ENCODE measurements at places on chromosomes 5 and 9.

GRCh38 chr5:135460246-135461033, 8.3 kb upstream of the TIFAB start:
- no peak for DNase-seq

DNA sequence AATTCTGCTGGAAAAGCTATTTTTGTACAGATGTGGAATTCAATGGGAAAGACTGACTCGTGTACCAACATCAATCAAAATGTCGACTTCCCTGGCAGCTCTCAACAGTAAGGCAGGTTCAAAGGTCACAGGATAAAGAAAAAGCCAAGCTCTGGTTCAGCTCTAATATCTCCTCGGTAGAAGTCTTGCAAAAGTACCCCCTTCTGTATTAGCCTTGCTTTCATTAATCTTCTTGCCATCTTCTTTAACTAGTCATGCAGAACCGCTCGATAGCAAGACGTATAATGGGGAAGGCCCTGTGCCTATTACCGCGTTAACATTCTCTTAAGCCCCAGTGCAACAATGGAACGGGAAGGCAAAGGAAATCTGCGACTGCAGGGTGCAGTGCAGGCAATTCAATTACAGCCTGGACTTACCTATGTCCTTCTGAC, 201.2 kb downstream of the GAPVD1 start:
- DNase-seq: no peak

- peak; percentile 87 for DNase-seq
Measured at GRCh38 chr5:77143998-77144836, 57.1 kb upstream of the ZBED3 start.

DNA sequence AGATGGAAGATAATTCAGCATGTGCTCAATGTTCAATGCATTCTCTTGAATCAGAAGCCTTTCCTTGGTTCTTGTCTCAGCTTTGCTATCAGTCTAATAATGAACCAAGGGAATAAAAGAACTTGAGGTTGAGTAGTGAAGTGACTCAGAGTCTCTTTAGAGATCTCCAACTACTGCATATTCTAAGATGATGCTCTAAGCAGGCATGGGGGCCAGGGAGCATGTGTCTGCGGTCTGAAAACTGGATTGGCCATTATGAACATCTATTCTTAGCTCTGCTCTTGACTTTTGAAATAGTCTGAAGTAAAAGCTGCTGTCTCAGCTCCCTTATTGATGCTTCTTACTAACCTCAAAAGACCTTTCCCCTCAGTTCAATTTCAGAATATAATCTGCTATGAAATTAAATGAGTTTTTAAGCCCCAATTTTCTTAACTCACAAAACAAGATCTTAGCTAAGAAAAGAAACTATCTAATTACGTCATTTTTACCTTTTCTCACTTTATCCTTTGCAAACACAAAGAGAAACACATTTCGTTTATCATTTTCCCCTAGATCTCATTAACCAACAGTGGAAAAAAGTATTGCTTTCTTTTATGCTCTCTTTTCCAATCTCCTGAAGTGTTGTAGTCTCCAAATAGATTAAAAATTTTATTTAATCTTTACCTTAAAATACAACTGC, 44.8 kb downstream of the PLCXD3 start:
- DNase-seq: no peak

- DNase-seq: peak; percentile 34
Measured at GRCh38 chr5:127072861-127073846, at the start of gene C5orf63. Gene C5orf63 (minus strand): TSS chr5:127073502. CDS start chr5:127058995, 14,507 bp downstream.

- DNase-seq: peak; percentile 3
Measured at GRCh38 chr5:10233505-10233904, 16.2 kb downstream of the ATPSCKMT start.

DNA sequence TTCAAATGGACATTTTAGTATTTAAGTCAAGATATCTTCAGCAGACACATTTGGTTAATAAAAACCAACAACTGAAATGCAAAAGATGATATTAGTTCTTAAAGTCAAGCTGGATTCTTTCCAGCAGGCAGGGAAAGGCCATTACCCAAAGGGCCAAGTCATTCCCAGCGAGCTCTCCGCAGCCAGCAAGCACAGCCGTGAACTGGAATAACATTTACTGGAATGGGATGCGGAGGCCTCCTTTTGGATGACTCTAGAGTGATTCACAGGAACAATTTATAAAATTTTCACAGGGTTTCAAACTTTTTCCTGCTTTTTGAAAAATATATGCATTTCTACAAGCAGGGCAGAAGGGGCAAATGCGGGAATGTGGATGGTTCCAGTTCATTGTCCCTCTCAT, 76.6 kb upstream of the DAB2 start:
- no peak for DNase-seq

GRCh38 chr5:88826646-88827585, 56.1 kb downstream of the MEF2C start:
- DNase-seq: peak; percentile 80

DNA sequence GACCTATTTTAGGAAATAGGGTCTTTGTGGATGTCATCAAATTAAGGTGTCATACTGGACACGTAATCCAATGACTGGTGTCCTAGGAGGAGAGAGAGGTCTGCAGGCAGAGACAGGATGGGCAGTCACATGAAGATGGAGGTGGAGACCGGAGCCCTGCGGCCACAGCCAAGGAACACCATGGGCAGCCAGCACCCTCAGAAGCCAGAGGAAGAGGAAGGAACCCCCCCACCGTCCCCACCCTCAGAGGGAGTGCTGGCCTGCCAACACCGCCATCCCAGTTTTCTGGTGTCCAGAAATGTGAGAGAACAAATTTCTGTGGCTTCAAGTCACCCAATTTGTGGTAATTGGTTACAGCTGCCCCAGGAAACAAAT, 88.3 kb downstream of the NSUN2 start:
- DNase-seq: no peak

DNA sequence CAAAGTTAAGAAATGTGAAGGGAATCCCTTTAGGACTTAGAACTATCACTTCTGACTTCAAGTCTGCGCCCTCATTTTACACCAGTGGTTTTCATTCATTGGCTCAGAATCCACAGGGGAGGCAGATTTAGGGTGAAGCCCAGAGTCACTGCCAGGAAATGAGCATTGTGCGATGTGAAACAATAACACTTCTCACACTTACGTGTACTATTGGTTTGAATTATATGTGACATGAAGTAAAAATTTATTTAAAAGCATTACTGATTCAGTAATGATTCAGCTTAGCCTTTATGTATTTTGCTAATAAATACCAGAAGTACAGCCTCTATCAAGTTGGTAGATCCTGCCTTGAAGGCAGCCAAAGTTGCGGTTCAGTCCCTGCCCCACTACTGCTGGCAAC, 98.6 kb downstream of the PAM start:
- no peak for DNase-seq

DNA sequence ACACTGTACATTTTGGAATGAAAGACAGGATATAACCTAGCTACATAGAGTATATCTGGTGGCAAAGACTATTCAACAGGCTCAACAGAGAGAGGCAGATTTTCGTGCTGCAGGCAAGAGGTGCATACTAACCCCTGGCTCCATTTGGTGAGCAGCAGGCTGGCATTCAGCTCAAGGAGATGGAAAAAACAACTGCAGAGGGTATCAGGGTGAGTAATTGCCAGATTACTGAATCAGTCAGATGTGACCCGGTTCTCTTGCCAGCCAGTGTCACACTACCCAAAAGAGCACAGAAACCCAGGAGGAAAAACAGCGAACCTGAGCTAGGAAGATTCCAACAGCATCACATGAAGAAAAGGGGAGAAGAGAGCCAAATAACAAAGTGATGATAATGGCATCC, 130.4 kb upstream of the PRLR start:
- no peak for DNase-seq

DNA sequence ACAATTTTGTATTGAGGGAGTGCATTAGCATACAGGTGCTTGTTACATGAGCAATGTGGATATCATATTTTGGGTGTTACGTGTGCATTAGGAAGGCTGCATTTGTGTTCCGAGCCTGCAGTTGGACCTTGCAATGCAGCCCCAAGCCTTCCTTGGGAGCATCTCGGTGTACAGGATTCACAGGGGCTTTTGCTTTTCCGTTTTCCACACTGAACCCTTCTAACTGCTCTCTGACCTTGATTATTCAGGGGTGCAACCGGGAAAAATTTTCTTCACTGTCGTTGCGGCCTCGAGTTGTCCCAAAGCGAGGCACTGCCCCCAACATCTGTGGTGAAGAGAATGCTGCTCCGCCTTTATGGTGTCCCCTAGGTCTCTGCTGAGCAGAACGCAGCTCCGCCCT, 80.1 kb upstream of the PLEKHG4B start:
- DNase-seq: no peak

- DNase-seq: no peak
Measured at GRCh38 chr5:159471904-159472303, 141.6 kb upstream of the IL12B start.

GRCh38 chr5:138148811-138149210, 9.6 kb upstream of the NME5 start:
- DNase-seq: peak; percentile 43

- DNase-seq: peak; percentile 44
Measured at GRCh38 chr9:85897848-85898247, 43.1 kb upstream of the NAA35 start.

- DNase-seq: peak; percentile 35
Measured at GRCh38 chr5:131264451-131265099, 722 bp downstream of the CDC42SE2 start.

- no peak for DNase-seq
Measured at GRCh38 chr5:74380193-74380592, 260.3 kb downstream of the ENC1 start.

DNA sequence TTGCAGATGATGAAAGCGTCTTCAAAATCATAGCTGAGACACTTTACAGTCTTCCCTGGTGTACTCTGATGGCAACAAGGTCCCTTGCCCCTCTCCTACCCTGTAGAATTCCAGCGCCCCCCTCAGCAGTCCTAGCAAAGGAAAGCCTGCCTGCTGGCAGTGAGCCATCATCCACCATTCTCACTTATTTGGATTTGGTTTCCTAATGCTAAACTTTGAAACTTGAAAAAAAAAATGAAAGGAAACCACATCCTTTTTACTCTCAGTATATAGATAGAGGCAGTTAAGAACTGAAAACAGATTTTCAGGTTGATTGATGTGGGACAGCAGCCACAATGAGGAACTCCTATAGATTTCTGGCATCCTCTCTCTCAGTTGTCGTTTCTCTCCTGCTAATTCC, at the start of gene GZMA:
TSS of gene GZMA (plus strand) at position 299 of the 400 bp plus-strand sequence. CDS start at position 336, 37 bp downstream.
- no peak for DNase-seq

DNA sequence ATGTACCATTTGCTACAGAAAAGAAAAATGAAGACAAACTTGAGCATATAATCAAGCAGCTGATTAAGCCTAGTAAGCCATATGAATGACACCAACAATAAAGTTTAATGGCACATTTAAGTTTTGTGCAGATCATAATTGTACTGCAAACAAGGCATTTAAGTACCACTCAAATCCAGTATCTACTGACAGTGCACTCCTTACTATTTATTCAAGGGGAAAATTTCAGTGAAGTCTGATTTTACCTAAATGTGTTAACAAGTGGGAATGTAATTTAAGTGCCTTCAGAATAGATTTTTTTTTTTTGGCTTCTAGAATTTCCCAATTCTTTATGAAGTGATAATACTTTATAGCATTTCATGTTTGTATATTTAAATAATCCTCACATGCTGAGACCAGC, 341.0 kb upstream of the POU5F2 start:
- DNase-seq: no peak

DNA sequence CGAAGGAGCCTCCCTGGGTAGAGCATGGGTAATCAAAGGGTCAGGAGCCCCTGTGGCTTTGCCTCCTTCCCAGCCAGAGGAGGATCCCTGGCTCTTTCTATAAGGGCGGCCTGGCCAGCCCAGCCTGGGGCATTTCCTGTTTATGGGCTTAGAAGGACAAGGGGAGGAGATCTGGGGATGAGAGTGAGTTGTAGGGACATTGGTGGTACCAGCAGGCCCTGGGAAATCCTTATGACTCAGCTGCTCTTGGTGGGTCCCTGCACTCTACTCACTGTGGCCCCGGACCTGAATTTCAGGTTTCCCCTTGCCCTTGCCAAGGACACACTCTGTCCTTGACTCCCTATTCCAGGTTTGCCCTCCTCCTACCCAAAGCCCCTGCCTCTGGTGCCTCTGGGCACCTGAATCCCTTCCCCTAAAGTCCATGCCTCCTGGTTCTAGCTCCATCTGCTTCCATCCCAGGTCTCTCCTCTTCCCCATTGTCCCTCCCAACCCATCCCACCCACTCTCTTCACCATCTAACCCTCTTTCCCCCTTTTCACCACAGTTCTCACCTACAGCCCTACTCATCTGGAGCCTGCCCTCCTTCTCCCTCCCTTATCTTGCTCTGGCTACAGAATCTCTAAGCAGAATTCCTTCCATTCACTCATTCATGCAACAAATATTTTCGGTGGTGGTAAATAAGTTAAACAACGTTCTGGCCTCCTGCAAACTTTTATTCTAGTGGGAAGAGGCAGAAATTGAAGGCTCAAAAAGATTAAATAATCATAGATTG, 34.9 kb downstream of the PCDH1 start:
- DNase-seq: no peak

- DNase-seq: peak; percentile 26
Measured at GRCh38 chr5:124747791-124748686, 1.6 kb upstream of the ZNF608 start.

- DNase-seq: no peak
Measured at GRCh38 chr5:10935536-10935935, 174.5 kb upstream of the DAP start.

DNA sequence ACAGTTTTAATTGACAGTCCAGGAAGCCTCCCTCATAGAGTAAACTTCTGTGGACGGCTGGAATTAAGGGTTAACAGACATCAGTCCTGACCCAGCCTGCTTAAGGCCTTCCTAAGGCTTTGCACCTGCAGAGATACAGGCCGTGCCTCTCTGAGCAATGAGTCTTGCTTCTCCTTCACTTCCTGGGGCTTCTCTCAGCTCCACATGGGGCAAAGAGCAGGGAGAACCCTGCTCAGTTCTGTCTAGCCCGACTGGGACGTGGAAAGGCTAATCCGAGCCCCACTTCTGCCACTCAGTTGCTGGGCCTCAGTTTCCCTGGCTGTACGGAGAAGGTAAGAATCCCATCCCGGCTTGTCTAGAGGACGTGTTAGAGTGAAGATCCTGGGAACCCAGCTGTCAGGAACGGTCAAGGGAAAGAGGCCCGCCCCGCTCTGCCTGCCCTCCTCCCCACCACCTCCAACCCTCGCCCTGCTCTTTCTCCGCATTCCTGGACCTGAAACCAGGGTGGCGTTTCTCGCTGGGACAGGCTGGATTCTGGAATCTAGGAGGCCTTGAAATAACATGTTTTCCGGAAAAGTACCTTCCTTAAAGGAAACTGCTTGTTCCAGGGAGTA, 6.5 kb downstream of the SPAAR start:
- DNase-seq: no peak

- DNase-seq: no peak
Measured at GRCh38 chr9:37752642-37753488, 740 bp upstream of the TRMT10B start.

- DNase-seq: no peak
Measured at GRCh38 chr5:159504106-159504856, 174.0 kb upstream of the IL12B start.

Measured in suppressor macrophage (primary cell).